ENCODE measurements at places on chromosomes 11 and 22. TPM values are rescaled to one million over a fixed set of nuclear protein-coding genes. Genes with fewer than 3 reads are reported as not detected.

The JAM3 gene
- total RNA-seq: 152 TPM

The FAM180B gene
- total RNA-seq: not detected

The P4HA3 gene
- 3.1 TPM for total RNA-seq

The OR8K3 gene
- not detected for total RNA-seq

The C11orf97 gene
- not detected for total RNA-seq

The POTEH gene
- total RNA-seq: not detected

The FOLH1 gene
- not detected for total RNA-seq

The MFRP gene
- not detected for total RNA-seq

The RTN4RL2 gene
- 0.38 TPM for total RNA-seq

The MRGPRX3 gene
- total RNA-seq: not detected

The MCHR1 gene
- not detected for total RNA-seq

The BCO2 gene
- total RNA-seq: 0.19 TPM

The CCDC188 gene
- total RNA-seq: 1.8 TPM

The MTNR1B gene
- not detected for total RNA-seq

The PRRG4 gene
- total RNA-seq: 1.3 TPM

The CADM1 gene
- 0.69 TPM for total RNA-seq

The GGT1 gene
- 1.1 TPM for total RNA-seq

The C11orf16 gene
- not detected for total RNA-seq
